ENCODE measurements at places on chromosomes 2 and 18. TPM values are rescaled to one million over a fixed set of nuclear protein-coding genes. Genes with fewer than 3 reads are reported as not detected.

DNA sequence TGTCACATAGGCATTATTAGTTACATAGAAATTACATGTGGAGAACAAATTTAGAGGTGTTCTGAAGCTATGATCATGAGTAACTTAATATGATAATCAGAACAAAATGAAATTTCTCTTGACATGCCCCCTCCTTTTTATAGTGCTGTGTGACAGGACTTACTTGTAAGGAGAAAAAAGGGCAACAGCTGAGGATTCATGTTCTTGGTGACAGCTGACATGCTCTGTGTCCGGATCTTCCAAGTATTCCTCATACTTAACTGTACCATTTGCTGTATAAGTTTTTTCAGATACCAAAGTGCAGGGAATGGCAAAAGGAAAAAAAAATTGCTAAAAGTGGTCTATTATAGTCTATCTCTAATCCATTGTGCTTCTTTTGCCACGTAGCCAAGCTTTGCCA lies 3.5 kb upstream of the MYL1 start:
- no peak for DNase-seq

- no peak for DNase-seq
Measured at GRCh38 chr18:23583071-23583865, 3.0 kb downstream of the NPC1 start.

DNA sequence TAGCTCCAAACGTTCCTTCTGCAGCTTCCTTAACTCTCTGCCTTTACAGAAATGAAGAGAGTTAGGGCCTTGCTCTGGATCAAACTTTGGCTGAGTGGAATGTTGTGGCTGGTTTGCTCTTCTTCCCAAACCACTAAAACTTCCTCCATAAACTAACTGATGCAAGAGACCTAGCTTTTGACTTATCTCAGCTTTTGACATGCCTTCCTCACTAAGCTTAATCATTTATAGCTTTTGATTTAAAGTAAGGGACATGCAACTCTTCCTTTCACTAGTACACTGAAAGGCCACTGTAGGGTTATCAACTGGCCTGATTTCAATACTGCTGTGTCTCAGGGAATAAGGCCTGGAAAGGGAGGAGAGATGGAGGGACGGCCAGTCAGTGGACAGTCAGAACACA lies 8.3 kb downstream of the PXDN start:
- peak; percentile 81 for DNase-seq

DNA sequence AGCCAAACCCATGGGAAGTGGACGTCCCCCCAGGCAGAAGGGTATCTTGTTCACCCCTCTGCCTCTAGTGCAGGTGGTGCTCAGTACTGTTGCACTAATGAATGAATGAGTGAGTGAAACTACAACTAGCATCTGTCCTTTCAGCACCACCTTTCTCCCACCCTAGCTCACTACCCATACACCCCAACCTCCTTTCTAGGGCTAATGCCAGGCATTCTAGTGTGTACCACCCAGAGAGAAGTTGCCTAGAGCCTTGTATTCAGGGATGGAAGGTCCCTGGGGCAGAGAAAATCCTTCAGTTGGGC lies 22.5 kb downstream of the CCT7 start:
- DNase-seq: no peak

DNA sequence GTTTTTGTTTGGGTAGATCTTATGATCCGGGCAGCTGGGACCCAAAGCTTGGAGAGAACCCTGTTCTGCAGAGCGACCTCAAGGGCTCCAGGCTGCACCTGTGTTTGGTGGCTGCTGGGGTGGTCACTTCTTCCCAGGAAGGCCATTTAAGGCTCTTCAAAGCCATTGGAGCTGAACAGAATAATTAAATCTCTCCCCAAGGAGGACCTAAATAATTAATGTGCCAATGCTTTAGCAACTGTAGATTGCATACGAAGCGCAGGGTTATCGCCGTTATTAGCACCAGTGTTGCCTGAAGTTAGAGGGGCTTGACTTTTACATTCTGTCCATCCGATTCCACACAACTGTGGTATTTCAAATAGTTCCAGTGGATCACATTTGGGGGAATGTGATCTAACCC lies 251.4 kb downstream of the ATAD2B start:
- DNase-seq: no peak

GRCh38 chr18:789397-789796 lies 22.6 kb downstream of the YES1 start:
- DNase-seq: no peak

DNA sequence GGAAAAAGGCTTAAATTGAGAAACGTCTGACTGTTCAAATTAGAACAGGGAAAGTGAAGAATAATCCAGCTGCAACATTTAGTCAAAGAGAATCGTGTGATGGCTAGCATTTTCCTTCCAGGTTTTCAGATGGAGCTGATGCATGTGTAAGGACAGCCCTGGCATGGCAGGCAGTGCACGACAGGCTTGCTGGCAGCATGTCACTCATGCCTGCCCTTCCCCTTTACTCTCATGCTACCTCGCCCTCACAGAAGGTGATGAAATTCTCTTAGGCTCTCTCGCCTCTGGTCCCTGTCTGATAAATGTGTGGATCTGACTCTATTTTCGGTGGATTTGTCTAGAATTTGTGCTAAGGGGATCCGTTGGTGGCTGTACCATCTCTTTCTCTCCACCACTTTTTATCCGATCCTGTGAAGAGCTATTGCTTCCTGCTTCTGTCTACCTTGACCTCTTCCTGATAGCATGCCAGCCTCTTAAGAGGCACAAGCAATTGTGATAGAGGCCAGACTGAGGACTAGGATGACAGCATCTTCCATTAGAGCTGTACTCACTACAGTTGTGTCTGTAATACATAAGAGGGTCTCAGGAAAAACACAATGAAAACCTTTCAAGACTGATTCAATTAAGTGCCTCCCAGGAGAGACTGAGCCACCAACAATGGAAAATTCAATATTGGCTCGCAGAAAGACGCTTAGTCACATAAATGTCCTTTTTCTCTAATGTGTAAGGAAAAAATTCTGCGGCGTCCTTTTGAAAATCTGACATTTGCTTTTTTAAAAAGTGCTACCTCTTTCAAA lies 65.6 kb upstream of the NOSTRIN start:
- no peak for DNase-seq

DNAH7 gene
- 4.8 TPM for total RNA-seq

AKAIN1 gene
- total RNA-seq: not detected

Measured in umbilical cord (tissue), 2 donors.